Astrocyte of the hippocampus (primary cell): ENCODE measurements at places on chromosomes 3 and 15.

GRCh38 chr3:35549690-35550089 is 89.6 kb upstream of the ARPP21 start:
- DNase-seq, result peak; percentile 42

- no peak for DNase-seq
Measured at GRCh38 chr3:137771401-137772213, 7.5 kb downstream of the SOX14 start.

DNA sequence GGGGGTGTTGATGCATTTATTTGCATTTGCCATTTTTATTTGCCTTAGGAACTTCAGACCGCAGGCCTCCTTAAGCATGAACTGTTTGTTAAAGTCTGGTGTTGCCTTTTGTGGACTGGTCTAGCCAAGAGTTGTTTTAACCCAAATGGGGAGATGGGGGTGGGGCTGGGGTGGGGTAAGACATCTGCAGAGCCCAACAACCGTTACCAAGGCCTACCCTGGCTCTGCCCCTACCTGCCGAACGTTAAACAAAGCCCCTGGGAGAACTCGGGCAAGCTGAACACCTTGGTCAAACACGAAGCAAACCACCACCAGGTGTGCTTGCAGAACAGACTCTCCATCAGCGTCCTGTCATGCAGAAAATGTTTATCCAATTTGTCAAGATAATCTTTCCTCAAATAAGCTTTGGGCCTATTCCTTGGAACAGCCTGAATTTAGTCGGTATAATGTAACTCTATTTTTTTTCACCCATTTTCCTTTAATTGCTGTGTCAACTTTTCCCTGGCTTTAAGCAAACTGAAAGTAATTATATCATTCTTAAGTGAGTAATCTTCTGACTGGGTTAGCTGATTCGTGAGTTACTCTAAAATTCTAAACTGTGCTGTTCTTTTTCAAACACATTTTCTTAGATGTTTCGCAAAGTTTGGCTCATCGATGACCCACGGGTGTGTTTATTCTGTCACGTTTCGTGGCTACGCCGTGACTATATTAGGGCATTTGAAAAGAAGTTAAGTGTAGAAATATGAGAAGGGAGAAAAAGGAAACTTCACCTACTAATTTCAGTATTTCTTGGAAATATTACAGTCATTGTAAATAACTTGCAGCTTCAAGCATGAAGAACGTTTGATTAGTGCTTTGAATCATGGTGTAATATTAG is 127.6 kb downstream of the SOX2 start:
- no peak for DNase-seq

- peak; percentile 64 for DNase-seq
Measured at GRCh38 chr3:192130534-192131132, 596.7 kb downstream of the FGF12 start.

- peak; percentile 20 for DNase-seq
Measured at GRCh38 chr3:120642368-120642948, 39.6 kb downstream of the HGD start.

- peak; percentile 41 for DNase-seq
Measured at GRCh38 chr15:97504031-97504792, 456.3 kb upstream of the ARRDC4 start.

DNA sequence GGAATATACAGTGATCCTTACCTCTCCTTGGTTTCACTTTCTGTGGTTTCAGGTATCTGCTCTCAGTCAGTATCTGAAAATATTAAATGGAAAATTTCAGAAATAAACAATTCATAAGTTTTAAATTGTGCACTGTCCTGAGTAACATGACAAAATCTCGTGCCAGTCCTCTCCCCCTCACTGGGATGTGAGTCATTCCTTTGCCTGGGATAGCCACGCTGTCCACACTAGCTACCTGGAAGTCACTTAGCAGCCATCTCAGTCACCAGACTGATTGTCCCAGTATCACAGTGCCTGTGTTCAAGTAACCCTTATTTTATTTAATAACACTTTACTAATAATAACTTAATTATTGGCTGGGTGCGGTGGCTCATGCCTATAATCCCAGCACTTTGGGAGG is 15.3 kb upstream of the KLHL25 start:
- no peak for DNase-seq

DNA sequence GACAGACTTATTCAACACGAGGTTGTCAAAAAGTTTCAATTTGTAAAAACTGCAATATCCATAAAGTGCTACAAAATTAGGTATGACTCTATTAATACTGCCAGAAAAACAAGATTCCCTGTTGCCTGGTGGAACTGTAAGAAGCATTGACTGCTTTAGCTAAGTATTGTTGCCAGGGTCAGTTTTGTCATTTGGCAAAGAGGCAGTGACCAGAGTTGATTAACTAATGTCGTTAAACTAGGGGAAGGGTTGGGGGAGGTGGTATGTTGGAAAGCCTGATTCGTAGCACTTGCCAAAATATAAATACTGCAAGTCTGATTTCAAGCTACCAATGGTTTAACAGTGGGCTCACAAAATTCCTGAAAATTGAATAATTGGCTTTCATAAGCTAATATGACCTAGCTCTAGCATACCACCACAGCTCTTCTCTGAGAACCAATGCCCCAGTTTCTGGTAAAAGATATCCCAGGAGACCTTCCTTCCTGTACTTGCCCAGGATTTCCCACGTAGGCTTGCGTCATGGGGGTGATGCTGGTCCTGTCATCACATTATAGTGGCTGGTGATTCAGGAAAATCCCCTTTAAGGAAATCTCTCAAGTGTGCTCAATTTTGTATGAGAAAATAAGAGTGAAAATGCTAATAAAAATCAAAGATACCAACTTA is 266.4 kb upstream of the TBC1D5 start:
- DNase-seq, result no peak

GRCh38 chr3:49171119-49171774 is at the start of gene KLHDC8B:
TSS of gene KLHDC8B (plus strand) at chr3:49171598. CDS start at chr3:49172770, 1,172 bp downstream.
- peak; percentile 94 for DNase-seq

- no peak for DNase-seq
Measured at GRCh38 chr3:55337641-55338180, 149.4 kb downstream of the WNT5A start.

- no peak for DNase-seq
Measured at GRCh38 chr3:71089271-71089847, 494.2 kb downstream of the FOXP1 start.

- no peak for DNase-seq
Measured at GRCh38 chr15:41955807-41956525, 16.4 kb downstream of the EHD4 start.

DNA sequence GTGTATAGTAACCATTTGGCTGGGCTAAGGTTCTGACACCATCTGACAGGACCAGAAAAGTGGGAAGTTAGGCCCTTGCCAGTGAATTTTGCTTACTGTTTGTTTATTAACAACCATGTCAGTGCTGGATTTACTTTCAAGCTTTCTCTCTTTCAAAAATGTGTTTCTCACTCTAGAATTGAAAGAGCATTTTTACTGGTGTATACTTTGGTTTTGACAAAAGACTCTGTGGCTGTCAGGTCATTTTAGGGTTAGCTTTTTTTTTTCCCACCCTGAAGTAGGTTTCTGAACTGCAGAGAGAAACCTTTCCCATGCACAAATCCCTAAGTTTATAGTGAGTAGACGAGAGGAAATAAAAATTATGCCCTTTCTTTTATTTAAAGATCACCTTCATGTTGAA is 230.0 kb upstream of the TBC1D5 start:
- no peak for DNase-seq

DNA sequence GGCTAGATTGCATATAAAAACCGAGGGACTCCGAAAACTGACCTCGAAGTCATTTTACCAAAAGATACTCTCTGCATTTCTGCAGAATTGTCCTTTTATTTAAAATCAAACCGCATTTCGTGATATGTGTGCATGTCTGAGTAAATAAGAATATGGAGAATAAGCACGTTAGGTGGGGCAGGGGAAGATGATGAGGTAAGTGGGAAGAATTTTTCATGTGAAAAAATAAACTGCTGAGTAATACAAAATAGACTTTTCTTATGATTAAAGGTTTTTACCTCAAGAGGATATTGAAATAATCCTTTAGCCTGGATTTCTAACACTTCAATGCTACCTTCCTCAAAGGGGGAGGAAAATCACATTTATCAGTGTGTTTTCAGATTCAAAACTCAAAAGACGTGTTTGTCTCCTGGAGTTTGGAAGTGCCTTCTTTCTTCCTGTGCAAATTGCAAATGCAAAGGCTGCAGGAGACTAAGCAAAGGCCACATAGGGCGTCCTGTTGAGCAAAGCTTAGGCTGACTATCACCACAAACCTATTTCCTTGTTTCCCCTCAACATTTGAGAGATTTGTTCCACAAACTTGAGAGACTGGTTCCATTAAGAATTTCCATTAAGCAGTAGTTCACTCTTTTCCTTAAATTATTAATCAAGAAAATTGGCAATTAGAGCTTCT is 813.5 kb downstream of the MCTP2 start:
- no peak for DNase-seq

GRCh38 chr3:125337506-125337905 is 37.6 kb downstream of the ZNF148 start:
- no peak for DNase-seq

DNA sequence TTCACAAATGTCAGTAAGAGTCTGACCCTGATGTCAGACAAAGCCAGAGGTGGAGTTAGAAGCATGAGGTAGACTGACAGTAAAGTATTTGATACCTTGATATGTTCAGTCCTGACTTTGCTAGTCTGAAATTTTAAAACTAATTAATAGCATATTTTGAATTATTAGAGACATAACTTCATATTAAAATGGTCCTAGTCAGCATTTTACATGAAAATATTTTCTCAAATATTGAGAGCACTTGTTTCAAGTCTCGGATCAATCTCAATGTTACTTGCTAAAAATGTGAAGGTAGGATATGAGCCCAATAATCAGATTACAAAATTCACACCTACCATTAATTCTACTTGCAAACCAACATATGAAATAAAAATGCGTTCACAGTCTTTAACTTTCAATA is 58.1 kb upstream of the TTC14 start:
- no peak for DNase-seq

DNA sequence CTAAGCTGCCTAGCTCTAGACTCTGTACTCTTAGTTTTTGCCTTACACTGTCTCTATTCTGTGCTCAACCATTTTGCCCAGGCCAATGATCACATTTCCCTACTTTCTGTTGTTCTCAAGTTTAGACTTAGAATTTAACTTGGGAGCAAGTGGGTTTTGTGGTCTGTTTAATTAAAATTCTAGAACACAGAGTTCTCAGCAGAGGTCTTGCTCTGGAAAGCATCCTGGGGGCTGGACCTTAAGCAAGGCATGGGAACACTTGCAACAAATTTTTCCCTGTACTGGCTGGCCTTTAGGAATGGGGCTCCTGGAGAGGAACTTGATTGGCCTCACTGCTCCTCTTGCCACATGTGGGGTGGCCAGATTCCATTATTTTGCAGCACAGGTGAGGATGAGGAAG is 236.3 kb upstream of the LRTM1 start:
- peak; percentile 70 for DNase-seq

- peak; percentile 37 for DNase-seq
Measured at GRCh38 chr3:147412917-147413685, 3.9 kb downstream of the ZIC1 start.

DNA sequence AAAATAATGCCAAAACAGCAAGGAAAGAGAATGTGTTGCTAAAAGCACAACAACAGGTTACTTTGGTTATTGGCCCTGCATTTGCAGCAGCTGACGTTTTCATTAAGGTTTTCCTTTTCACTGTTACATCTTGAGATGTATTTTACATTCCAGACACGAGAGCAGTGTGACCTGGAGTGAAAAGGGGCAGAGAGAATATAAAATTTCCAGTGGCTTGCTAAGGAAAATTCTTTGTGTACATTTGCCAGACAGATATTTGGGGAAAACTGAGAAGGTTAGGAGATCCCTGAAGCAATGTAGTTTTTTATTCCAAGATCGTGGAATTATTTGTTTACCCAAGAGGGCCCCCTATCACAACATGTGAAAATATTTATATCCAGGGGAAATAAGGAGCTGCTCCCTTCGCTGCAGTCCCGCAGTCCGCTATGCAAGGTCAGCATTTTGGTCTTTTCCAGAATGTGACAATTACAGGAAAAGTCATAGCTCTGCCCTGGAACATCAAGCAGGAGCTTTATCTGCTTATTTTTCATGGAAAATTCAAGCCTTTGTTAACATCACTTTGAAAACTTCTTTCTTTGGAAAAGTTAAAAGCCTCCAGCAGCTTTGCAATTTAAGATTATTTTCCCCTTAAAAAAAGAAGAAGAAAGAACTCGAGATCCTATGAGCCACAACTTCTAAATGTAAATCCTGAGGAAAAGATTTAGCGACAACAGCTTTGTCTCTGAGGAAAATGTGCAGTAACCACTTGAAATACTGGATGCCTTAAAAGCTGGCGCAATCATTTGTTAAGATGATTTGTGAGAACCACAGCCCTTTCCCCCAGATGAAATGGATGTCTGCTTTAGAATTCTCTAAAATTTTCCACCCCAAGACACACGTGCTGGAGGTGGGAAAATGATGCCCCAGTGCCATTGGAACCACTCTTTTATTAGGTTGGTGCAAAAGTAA is 256.4 kb upstream of the TPM1 start:
- no peak for DNase-seq

- DNase-seq, result peak; percentile 13
Measured at GRCh38 chr15:66298803-66299251, 5.5 kb downstream of the DIS3L start.
